ENCODE measurements at places on chromosomes 11 and 22.

GRCh38 chr11:80898910-80899309 is 1458.1 kb upstream of the TENM4 start:
- DNase-seq = no peak

DNA sequence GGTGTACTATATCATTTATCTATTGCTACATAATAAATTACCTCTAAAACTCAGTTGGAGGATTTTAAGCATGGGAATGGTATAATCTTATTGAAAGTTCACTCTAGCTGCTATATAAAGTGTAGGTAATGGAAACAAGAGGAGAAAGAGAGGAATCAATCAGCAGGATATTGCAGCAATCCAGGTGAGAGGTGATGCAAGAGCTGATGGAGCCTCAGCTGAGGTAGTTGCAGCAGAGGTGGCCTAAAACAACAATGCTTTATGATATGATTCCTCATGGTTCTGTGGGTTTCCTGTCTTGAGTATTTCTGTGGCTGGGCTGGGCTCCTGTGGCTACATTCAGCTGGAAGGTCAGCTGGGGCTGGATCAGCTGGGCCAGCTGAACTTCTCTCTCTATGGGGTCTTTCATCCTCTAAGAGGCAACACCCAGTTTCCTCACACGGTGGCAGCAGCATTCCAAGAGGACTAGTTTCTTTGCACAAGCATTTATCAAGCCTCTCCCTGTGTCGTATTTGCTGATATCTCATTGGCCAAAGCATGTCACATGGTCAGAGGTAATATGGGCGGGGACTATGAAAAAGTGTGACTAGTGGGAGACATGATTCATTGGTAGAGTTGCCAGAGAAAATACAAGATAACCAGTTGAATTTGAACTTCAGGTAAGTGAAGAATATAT is 135.4 kb upstream of the LARGE1 start:
- no peak for DNase-seq

DNA sequence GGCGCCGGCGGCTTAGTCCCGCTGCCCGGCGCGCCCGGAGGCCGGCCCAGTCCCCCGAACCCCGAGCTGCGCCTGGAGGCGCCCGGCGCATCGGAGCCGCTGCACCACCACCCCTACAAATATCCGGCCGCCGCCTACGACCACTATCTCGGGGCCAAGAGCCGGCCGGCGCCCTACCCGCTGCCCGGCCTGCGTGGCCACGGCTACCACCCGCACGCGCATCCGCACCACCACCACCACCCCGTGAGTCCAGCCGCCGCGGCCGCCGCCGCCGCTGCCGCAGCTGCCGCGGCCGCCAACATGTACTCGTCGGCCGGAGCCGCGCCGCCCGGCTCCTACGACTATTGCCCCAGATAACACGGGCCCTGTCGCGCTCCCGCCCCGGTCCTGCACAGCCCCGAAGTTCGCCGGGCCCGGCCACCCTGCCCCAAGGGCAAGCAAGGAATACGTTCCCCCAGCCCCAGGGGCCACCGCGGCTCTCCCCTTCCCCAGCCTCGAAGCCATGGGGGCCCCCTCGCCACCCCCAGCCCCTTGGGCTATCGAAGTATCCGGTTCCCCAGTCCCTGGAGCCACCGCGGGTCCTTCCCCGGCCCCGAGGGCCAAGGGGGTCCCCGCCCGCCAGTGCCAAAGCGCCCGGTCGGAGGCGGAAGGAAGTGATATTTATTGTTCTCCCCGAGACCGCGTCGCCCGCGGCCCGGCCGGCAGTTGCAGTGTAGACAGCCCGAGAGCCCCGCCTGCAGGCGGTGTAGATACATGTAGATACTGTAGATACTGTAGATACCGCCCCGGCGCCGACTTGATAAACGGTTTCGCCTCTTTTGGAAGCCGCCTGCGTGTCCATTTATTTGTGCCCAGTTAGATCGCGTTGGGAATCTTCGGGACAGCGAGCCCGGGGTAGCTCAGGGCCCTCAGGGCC is 6.2 kb downstream of the TBX1 start:
- peak; percentile 40 for DNase-seq

GRCh38 chr22:32021716-32022115 is 21.3 kb upstream of the SLC5A1 start:
- DNase-seq = no peak

- no peak for DNase-seq
Measured at GRCh38 chr22:23598805-23599518, 18.9 kb upstream of the IGLL1 start.

DNA sequence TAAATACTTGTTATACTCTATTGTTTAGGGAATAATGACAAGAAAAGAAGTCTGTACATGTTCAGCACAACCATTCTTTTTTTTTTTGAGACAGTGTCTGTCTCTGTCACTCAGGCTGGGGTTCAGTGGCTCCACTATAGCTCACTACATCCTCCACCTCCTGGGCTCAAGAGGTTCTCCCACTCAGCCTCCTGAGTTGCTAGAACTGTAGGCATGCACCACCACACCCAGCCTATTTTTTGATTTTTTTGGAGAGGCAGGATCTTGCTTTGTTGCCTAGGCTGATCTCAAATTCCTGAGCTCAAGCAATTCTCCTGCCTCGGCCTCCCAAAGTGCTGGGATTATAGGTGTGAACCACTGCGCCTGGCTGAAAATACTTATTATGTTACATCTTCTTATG is 250.0 kb downstream of the MIAT start:
- DNase-seq = no peak

DNA sequence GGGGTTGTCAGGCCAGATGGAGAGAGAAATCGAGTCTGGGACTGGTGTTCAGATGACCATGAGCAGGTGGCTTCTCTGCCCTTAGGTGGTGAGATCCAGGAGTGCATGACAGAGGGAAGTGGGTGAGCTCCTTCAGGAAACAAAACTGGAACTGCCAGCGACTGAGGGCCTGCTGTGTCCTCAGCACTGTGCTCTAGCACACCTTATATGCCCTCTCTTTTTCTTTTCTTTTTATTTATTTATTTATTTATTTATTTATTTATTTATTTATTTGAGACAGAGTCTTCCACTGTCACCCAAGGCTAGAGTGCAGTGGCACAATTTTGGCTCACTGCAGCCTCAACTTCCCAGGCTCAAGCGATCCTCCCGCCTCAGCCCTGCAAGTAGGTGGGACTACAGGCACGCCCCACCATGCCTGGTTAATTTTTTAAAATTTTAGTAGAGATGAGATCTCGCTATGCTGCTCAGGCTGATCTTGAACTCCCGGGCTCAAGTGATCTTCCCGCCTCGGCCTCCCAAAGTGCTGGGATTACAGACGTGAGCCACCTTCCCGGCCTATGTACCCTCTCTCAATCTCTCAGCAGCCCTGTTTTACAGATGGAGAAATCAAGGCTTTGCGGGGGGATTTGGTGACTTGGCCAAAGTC is 14.8 kb upstream of the RASD2 start:
- DNase-seq = no peak

- DNase-seq = no peak
Measured at GRCh38 chr22:50243685-50244419, 971 bp downstream of the TUBGCP6 start.

DNA sequence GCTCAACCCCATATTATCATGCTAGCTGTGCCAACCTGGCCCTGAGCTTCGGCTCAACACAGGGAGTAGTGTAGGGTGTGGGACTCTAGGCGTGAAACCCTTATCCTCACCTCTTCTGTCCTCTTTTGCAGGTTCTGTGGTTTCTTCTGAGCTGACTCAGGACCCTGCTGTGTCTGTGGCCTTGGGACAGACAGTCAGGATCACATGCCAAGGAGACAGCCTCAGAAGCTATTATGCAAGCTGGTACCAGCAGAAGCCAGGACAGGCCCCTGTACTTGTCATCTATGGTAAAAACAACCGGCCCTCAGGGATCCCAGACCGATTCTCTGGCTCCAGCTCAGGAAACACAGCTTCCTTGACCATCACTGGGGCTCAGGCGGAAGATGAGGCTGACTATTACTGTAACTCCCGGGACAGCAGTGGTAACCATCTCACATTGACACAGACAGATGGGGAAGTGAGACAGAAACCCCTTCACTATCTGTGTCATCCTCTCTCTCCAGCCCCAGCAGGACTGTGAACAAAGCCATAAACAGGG is 76.4 kb downstream of the GGTLC2 start:
- DNase-seq = no peak

- DNase-seq = no peak
Measured at GRCh38 chr22:42317008-42317407, 46.6 kb upstream of the TCF20 start.

DNA sequence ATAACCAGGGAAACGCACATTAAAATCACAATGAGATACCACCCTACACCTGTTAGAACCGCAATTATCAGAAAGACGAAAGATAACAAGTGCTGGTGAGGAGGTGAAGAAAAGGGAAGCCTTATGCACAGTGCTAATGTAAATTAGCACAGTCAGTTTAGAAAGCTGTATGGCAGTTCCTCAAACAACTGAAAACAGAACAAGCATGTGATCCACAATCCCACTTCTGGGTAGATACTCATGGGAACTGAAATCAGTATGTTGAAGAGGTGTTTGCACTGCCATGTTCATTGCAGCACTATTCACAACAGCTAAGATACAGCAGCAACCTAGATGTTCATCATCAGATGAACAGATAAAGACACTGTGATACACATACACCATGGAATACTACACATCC is 75.0 kb upstream of the CCND1 start:
- DNase-seq = no peak

DNA sequence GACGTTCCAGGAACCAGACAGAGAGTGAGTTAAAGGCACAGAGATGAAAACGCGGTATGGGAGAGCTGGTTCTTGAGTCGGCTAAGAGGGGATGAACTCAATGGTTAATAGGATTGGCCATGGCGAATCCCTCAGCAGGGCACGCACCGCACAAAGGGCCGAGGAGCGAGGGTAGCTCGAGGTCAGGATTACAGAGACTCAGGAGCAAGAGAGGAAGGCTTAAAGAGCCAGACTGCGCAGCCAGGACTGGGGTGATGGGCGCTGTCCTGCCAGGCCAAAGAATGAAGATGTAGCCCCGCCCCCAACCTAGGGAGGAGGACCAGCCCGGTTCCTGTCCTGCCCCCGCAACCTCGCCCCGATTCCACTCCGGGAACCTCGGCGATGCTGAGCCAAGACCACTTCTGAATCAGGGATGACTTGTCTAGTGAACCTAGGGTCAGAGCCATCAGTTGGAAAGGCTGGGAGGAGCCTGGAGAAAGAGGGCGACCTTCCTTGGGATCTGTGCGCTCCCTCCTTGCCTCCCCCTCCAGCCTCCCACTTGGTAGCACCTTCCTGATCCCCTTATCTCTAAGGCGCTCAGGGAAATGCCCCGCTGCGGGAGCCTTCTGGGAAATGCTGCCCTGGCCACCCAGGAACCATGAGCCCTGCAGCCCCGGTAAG is at the start of gene PLEKHB1:
PLEKHB1 (plus strand) TSS at position 610 of the 660 bp plus-strand sequence; CDS start at position 638, 28 bp downstream.
- DNase-seq = no peak

DNA sequence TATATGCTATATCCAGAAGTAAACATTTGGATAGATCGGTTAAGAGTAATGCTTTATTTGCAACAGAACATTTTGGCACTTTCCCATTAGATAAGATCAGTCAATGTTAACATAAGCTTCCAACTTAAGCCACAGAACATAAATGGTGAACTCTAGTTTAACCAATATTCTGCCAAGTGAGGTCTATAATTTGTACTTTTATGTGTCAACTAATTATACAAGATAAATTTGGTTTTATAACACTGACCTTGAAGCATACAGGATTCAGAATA is 23.5 kb upstream of the BLID start:
- no peak for DNase-seq

DNA sequence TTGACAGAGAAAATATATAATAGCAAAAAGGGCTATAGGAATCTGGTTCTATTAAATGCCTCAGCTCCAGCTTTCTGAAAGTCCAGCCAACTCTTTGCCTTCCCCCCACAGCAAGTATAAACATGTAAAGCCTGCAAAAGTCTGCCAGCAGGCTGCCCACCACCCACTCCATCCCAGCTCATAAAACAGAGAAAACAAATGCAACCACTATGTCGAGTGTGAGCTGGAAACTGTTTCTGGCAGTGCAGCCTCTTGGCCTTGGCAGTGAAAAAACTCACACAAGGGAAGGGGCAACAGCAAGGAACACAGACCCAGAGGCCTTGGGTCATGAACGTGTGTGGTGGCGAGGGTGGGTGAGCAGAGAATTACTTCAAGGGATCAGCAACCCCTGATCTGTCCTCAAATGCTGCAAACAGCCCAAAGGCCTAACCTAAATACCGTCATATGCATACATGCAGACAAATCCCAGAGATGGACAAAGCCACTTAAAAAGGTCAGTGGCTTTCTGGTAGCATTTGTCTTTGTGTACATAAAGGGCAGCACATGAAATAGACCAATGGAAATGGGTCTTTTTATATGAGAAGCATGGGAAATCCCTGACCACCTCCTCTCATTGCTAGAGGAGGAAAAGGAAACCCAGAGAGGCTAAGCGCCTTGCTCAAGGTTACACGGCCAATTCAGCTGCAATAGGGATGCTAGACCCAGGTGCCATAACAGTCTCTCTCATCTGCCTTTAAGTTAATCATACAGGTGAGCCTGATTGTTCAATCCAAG is 74.8 kb downstream of the NAT10 start:
- no peak for DNase-seq

DNA sequence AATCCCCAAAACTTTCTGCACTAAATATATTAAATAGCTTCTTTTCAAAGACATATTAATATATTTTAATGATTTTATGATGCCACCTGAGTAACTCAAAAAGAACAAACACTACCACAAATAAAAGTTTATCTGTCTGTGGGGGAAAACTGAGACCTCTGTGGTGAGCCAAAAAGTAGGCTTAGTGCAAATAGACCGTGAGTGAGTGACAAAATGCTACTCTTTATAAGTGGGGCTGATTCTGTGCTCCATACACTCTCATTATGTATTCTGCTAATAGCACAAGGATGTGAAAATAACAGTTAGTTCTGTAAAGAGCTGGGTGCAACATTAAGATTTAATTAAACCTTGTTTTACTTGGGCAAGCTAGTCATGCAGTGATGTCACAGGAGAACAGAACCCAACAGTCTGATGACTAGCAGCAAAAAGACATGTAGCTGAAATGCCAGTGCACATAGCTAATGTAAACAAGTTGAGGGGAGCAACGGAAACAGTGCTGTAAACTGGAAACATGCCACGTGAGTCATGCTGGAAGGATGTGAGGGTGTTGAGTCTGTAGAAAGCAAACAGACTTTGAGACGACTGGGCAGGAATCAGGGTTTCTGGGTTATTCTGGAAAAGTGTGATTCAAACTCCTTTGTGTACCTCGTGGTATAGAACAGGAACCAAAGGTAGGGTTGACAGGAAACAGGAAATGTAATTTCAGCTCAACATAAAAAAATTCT is 1130.4 kb downstream of the LRRC4C start:
- no peak for DNase-seq

- DNase-seq = no peak
Measured at GRCh38 chr22:19517171-19517500, 7.1 kb downstream of the CLDN5 start.

GRCh38 chr11:110951950-110952503 is 239.8 kb upstream of the ARHGAP20 start:
- no peak for DNase-seq

GRCh38 chr11:19868871-19869270 is 156.2 kb downstream of the NAV2 start:
- no peak for DNase-seq

GRCh38 chr11:133425245-133425644 is 107.1 kb downstream of the OPCML start:
- no peak for DNase-seq

GRCh38 chr22:42217752-42218280 is 52.6 kb downstream of the TCF20 start:
- no peak for DNase-seq

Data from stimulated activated CD4-positive, alpha-beta T cell treated with anti-CD3 and anti-CD28 coated beads, Interleukin-1b, Interleukin-23, amount 100 ng/mL, for 4 hours (primary cell).